Activated CD4-positive, alpha-beta T cell treated with anti-CD3 and anti-CD28 coated beads, Interleukin-2, amount 10 ng/mL, durations not matched to agents 24 days and 14 days (primary cell): ENCODE measurements at places on chromosomes 16 and 17.

- DNase-seq = no peak
These were observed 388.5 kb downstream of the CNTNAP4 start for GRCh38 chr16:76665571-76666275.

DNA sequence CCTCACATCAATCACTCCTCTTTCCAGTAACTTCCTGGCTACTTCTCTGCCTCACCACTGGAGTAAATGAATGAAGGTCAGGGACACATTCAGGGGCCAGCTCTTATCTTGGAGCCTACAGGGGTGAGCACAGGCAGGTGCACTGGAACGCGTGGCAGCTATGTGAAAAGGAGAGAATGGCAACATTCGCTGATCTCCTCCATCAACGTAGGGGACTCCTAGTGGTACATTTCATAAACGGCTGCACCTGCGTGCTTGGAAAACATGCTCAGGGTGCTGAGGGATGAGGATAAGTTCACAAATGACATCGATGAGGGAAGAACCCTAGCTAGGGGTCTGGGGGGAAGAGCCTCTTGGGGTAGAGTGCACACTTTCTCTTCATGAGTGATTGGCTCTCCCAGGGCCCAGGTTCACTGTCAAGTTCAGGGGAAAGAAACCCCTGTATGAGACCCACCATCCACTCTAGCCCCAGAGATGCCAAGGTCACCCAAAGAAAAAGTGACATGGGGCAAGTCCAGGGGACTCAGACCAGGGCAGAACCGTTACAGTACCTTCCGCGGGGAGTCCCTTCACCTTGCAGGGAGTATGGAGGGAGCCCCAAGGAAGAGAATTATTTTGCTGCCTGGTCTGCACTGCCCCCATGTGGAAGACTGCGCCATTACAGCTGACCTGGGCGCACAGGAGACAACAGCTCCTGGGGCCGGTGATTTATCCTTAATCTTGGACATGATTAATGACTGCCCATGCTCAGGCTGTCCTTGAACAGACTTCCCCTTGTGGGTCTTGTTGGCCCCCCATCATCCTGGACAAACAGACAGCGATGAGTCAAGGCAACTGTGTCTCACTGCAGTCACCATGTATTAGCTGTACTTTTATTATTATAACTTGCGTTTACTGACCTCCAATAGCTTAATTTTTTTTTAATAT lies 30.1 kb downstream of the VAC14 start:
- peak; percentile 91 for DNase-seq

DNA sequence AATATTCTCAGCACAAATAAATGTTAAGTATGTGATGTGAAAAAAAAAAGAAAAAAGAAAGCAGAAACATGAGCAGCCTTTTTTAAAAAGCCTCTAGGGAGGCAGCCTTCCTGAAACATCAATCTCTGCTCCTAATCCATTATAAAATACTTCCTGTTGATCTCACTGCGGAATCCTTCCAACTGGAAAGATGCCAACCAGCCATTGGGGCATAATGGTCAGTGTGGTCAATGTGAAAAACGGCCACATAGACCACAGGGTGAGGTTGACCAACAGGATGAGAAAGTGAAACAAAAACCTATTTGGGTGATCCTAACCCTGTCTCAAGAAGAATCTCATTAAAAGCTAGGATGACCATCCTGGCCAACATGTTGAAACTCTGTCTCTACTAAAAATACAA lies 26.1 kb upstream of the ABCA8 start:
- no peak for DNase-seq

DNA sequence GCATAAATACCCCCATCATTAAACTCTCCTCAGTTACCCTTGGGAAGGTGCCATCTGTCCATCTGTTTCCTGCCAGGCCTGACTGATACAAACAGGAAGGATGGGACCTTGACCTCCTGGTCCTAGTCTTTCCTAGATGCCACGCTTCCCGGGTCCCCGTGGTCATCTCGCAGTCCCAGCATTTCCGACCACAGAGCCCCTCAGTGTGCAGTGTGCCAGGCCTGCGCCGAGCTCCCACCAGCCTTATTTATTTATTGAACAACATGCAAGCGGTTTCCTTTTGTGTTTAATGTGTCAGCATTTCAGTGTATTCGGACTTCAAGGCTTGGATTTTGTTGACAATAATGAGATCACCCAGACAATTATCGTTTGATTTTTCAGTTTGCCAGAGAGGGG lies 45.6 kb upstream of the NKD1 start:
- no peak for DNase-seq

DNA sequence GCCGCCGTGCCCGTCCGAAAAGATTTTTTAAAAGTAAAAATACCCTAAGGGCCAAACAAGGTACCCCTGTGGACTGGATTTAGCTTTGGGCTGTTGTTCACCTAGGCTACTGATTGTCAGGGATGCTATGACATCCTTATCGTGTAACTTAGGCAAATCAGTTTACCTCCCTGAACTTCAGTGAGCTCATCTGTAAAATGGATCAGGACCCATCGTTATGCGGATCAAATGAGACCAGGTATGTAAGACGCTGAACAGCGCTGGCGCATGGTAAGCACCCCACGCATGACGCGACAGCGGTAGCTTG lies 658 bp upstream of the ZNF771 start:
- DNase-seq = no peak

- DNase-seq = no peak
These were observed 194.5 kb upstream of the COX10 start for GRCh38 chr17:13874817-13875216.

DNA sequence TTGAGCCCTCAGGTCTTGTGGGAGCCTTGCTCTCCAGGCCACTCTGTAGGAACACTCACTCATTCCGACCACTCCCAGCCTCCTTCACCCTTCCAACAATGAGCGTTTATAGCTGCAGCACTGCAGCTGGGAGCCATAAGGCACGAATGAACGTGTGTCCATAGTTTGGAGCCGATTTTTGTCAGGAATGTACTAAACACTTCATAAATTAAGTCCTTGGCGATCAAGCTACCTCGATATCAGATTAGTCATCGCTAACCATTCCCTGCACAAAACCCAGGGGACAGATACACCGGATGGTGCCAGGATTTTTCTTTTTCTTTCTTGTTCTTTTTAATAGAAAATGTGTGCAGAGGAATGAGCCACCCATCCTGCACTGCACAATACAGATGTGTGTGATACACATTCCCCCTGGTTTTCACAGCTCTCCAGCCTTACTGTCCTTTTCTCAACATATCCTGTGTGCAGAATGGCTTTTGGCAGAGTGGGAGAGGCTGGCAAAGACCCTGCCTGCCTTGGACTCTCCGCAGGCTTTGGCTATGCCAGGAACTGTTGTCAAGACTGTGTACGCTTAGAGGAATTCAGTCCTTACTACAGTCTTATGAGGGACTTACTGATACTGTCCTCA lies 68.4 kb upstream of the ELAC2 start:
- no peak for DNase-seq

GRCh38 chr17:27532269-27533263 lies 76.3 kb downstream of the KSR1 start:
- DNase-seq = no peak

- no peak for DNase-seq
These were observed 29.0 kb upstream of the PITPNA start for GRCh38 chr17:1591474-1592090.

- no peak for DNase-seq
These were observed 8.2 kb upstream of the MMP2 start for GRCh38 chr16:55470533-55471371.

DNA sequence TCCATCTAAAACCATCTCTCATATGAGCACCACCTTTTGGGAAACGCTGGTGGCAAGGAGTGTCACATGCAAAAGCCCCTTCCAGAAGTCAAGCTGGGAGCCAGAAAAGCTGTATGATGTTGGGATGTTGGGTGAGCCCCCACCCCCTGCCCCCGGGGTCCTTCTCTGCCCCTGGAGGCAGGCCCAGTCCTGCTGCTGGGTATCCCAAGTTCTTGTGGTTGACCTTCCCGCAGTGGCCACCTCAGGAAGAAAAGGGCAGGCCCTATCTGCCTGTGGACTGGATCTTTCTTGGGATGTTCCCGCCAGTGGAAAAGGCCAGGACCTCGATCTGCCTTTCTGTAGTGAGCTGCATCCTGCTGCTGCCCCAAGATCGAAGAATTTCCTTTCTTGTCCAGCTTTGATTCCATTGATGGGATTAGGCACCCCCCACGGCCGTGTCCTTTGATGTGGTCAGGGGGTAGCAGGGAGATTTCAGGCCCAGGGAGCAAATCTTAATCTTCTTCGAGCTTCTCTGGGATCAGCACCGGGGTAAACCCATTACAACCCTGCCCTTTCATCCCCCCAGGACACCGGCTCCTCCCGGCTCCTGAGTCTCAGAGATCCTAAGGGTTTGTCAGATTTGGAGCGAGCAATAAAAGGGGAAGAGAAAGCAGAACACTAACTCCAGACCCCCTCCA lies 165.6 kb downstream of the RAB11FIP4 start:
- no peak for DNase-seq

DNA sequence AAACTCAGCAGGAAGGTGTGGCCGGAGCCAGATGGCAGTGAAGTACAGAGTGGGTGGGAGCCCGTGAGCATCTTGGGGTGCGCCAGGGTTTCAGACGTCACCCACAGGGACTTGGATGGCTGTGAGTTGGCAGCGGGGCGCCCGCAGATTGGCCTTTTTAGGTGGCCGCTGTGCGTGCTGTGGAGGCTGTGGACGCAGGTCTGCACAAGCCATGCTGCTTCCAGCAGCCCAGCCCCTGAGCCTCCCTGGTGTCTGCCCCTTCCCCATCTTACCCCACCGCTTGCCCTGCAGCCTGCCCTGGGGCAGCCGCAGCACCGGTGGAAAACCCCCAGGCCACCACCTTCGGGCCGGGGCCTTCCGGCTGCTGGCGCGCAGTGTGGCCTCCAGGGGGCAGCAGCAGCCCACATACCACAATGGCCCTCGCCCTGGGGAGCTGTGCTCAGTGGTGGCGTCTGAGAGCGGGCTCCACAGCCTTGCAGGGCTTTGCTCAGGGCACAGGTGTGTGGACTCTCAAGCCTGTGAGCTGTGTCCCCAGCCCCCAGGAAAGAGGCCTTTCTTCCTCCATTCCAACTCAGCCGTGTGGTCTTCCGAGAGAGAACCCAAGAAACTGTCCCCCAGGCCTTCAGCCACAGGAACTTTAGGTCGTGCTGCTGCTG lies 11.8 kb downstream of the ENDOV start:
- DNase-seq = peak; percentile 97

DNA sequence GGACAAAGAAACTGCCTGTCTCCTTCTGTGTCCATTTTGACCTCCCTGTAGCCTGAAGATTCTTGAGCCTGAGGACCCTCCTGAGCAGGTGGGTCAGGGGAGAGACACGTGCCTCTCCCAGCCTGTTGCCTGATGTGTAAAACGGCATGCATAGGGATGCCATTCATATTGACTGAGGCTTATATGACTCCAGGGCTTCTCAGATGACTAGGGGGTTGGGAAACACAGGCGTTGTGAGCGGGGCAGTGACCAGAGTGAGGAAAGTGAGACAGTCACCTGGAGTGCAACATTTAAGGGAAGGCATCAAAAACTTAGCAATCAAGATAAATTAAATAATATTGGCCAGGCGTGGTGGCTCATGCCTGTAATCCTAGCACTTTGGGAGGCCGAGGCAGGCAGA lies 5.1 kb upstream of the SLC16A5 start:
- no peak for DNase-seq
